ENCODE measurements at places on chromosomes 7 and 10.

- DNase-seq = no peak
These were observed 16.8 kb downstream of the OSBPL3 start for GRCh38 chr7:24963218-24963617.

DNA sequence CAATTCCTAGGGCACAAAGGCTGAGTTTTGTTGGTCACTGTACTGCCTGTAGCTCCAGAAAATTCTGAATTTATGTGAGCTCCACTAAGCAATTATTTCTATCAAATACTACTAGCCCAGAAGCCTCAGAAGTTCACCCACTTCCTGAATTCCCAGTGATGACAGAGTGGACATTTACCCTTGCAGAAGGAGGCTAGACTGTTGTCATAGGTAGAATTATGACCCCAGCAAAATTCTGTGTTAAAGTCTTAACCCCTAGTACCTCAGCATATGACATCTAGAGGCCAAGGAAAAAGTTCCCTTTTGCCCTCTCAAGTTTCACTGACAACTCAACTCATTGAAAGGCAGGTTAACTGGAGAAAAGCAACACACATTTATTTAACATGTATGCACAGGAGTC is 78.7 kb upstream of the KMT2E start:
- DNase-seq = no peak

- no peak for DNase-seq
These were observed 976 bp downstream of the NAT16 start for GRCh38 chr7:101179117-101179516.

DNA sequence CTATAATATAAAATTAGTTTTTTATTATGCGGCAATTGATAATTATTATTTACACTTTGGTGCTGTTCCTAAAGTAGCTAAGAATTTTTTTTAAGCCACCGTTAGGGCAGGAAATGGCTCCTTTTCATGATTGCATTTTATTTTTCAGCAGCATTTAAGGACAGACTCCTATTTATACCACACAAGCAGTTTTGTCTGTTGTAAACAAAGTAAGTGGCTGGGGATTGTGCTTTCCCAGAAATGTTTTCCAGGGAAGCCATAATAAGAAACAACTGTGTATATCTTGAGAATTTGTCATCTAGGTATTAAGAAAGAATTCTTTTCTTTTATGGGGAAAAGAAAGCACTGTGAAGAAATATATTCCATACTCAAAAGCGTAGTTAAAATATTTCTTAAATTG is 232.0 kb downstream of the VTI1A start:
- no peak for DNase-seq

DNA sequence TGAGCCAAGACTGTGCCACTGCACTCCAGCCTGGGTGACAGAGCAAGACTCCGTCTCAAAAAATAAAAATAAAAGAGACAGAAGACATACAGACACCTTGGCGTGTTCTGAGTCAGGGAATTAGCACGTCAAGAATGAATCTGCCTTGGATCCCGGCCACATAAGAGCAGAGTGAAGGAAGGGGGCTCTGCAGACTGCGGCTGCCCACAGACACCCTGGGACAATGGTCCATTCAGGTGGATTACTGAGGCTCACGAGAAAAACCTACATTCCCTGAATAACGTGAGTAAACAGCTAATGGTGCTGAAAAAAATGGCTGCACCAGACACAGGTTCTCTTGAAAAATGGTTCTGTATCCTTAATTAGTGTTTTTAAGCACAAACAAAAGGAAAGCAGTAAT is 100.1 kb upstream of the FGFR2 start:
- no peak for DNase-seq

- no peak for DNase-seq
These were observed 53.9 kb upstream of the IL6 start for GRCh38 chr7:22672846-22673680.

- no peak for DNase-seq
These were observed 101.6 kb downstream of the NKX6-2 start for GRCh38 chr10:132684164-132684891.
